Activated gamma-delta T cell treated with Interleukin-2 at 50 U/mL for 16 hours (primary cell): ENCODE measurements at places on chromosomes 2 and 18.

DNA sequence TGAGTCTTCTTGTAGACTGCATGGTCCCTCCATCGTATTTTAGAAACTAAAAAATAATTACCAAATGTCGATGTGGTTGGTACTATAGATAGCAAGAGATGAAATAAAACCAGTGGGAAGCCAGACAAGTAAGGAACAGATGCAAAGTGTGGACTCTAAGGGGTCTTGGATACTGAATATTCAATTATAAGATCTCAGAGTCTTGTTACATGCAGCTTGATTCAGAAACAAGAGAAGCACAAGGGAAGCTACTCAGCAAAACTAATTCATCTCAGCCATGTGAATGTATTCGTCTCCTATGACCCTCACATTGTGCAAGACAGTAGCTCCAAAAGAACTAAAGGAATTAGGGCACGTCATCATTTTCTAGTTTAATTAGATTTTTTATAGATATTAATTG is 80.9 kb downstream of the CDH20 start:
- DNase-seq: no peak

DNA sequence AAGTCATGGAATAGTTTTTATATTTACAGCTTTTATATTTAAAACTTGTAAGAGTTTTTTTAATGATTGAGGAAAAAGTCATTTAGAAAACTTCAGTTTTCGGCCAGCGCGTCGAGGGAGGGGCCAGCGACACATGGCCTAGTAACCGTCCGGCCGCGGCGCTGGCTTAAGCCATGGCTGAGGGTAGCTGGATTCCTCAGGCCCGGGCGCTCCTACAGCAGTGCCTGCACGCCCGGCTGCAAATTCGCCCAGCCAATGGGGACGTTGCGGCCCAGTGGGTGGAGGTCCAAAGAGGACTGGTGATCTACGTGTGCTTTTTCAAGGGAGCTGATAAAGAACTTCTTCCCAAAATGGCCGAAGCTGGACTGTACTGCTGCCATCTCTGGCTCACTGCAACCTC is 4.9 kb upstream of the KLHL41 start:
- DNase-seq: no peak

GRCh38 chr2:36567711-36568408 is 30.1 kb downstream of the FEZ2 start:
- DNase-seq: no peak

DNA sequence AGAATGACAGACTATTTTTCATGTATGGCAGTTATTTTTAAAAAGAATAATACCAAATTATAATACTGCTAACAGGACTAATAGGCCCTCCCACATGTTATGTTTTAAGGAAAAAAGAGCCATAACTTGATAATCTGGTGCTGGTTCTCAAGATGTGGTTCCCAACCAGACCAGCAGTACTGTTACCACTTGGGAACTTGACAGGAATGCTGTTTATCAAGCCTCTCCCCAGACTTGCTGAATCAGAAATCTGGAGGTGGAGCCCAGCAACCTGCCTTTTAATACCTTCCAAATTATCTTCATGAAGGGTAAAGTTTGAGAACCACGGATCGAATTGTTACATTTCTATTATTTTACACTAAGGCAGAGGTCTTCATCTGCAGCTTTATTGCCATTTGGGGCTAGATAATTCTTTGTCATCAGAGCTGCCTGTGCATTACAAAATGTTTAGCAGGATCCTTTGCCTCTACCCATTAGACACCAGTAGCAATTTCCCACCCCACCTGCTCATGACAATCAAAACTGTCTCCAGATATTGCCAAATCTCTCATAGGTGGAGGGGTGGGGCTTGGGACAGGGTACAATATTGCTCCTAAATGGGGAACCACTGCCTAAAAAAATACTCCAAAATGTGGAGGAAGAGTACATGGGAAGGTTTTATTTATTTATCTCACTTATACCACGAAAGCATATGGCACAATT is 629.6 kb downstream of the ARHGAP15 start:
- no peak for DNase-seq

- DNase-seq: no peak
Observed at GRCh38 chr2:23828256-23828980, 98.5 kb downstream of the ATAD2B start.

DNA sequence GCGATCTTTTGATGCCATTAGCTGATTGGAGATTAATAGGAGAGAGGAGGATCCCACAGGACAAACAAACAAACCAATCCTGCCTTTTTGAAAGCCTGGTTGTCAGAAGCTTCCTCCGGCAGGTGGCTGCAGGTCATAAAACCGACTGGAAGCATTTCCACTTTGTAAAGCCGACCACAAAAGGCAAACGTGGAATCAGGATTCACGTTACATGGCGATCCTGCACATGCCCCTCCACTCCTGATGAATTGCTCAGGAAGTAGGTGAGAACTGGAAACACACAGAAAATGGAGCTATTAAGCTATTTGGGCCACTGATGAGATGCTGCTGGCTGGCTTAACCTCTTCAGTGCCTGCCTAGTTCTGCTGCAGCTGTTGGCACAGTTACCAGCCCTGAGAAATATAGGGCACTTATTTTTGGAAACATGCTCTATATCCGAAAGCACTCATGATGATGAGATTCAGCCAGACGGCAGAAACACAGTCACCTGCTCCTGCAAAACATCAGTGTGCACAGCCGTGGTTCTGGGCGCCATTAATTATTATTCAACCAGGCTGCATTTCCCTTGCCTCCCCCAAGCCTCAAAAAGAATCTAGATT is 110.3 kb upstream of the ST6GAL2 start:
- DNase-seq: no peak

DNA sequence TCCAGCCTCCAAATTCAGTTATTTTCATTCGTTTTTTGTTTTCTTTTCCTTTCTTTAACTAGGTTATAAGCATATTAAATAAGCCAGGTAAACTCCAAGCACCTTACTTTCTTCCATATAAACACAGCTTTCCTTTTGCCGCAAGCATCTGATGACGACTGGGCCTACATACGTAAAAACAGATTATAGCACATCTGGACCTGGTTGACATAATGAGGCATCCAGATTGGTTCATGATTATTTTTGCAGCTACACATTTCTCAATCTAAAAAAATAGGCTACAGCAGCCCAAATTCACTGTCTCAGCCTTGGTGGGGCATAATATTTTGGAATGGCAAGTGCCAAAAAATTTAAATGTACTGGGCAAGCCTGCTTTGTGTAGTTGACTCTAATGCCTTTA is 7.7 kb downstream of the CYP1B1 start:
- no peak for DNase-seq

GRCh38 chr18:42936289-42936688 is 179.2 kb downstream of the RIT2 start:
- no peak for DNase-seq

GRCh38 chr18:51802569-51803428 is 537.2 kb upstream of the DCC start:
- no peak for DNase-seq

GRCh38 chr2:240292619-240293525 is 142.6 kb upstream of the GPC1 start:
- DNase-seq: no peak

DNA sequence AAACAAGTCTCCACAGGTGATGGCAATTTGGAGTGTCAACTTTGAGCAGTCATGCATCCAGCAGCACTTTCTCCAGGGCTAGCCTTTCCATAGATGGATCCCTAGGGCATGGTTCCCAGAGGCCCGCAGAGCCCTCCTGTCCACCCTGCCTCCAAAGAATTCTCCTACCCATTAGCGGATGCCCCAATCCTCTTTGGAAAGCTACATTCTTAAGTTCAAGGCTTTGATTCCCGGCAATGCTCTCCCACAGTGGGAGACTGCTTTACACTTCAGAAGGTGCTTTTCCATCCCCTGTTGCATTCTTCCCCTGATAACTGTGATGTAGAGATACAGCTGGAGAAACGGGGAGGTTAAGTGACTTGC is 61.3 kb downstream of the ACAA2 start:
- no peak for DNase-seq

DNA sequence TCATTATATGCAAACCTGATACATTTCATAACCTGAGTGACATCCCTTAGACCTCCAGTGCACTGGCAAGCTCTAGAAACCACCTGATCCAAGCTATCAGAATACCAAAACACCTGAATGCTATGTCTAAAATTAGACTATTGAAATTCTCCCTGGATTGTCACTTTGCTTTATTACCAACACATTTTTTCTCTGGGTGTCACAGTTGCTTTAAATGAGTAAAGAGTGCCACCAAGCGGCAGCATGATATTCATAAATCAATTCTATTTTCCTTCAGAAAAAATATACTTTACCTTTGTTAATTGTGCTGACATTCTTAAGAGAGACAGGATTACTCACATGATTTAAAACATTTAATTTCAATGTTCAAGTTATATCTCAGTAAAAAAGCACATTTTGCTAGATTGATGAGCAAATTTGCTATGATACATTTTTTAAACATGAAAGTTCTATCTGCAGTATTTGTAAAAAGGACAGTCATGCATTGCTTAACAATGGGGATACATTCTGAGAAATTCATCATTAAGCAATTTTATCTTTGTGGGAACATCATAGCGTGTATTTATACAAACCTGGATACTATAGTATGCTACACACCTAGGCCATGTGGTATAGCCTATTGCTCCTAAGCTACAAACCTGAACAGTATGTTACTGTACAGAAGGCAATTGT is 338.4 kb upstream of the SLC39A10 start:
- DNase-seq: peak; percentile 24

DNA sequence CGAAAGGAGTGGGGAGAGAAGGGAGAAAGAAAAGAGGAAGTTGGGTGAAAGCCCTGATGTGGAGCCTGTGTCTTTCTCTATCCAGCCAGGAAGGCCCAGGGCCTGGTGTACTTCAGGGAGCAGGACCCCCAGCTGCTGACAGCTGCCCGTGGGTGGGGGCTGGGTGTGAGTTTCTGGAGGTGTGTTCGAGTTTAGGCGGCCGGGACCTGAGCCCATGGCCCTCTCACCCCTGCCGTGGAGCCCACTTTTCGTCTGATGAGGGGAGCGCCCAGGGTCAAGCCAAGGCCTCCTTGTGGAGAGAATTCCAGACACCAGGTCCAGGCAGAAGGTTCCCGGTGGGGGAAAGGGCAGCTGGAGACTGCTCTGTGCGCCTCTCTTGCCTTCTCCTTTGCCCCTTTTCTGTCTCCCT is 2.2 kb downstream of the SIX3 start:
- DNase-seq: no peak

GRCh38 chr2:14676371-14676770 is 43.9 kb downstream of the LRATD1 start:
- no peak for DNase-seq

DNA sequence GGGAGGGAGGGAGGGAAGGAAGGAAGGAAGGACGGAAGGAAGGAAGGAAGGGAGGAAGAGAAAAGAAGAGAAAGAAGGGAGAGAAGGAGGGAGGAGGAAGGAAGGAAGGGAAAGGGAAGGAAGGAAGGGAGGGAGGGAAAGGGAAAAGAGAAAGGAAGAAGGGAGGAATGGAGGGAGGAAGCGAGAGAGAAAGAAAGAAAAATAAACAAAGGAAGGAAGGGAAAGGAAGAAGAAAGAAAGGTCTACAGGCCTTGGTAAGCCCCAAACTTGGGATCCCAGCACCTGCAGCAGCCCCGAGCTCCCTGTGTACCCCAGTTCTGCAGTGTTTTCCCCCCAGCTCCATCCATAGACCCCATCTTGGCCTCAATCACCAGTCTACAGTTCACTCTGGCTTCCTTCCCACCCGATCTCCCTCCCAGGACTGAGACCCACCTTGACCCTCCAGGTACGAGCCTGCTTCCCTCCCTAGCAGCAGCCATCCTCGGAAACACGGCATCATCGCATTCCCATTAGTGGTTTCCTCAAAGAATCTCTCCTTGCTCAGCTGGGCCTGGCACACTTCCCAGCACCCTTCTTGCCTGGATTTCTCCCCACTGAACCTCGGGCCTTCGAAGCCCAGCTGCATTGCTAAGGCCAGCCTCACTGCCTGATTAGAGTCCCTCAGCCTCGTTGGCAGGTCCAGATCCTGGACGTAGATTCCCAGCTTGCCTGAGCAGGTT is 46.1 kb upstream of the SH3BP4 start:
- no peak for DNase-seq

DNA sequence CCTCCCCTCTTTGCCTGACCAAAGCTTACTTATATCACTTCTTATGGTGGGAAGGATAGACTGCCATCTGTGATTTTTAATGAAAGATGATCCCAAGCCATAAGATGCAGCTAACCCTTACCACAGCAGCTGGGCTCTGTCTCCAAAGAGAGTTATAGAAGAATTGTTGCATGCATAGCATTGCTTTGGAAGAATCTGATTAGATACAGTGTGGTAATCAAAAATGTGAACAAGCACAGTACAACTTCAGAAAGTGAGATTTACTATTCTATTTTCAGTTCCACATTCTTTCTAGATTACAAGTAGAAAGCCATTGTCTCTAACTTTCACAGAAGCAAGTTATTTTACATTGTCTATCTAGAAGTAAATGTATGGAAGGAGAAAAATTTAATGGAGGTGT is 129.0 kb upstream of the ACVR2A start:
- no peak for DNase-seq

DNA sequence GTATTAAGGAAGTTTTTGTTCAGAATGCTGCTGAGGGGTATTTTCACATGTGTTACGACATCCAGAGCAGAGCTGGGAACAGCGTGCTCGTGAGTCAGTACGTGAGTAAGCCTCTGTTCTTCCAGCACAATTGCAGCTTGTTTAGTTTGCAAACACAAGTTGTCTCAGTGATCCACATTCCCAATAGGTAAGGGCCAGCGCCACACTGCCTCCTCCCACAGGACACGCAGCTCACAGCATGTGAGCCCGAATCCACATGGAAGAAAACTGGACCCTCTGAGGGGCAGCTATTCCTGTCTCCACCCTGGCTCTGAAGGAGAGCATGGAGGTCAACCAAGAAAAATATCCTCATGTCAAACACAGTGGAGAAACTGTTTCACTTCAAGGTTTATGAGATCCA is 173.9 kb upstream of the PID1 start:
- DNase-seq: no peak

- no peak for DNase-seq
Observed at GRCh38 chr18:63112706-63113105, 206.9 kb downstream of the BCL2 start.

DNA sequence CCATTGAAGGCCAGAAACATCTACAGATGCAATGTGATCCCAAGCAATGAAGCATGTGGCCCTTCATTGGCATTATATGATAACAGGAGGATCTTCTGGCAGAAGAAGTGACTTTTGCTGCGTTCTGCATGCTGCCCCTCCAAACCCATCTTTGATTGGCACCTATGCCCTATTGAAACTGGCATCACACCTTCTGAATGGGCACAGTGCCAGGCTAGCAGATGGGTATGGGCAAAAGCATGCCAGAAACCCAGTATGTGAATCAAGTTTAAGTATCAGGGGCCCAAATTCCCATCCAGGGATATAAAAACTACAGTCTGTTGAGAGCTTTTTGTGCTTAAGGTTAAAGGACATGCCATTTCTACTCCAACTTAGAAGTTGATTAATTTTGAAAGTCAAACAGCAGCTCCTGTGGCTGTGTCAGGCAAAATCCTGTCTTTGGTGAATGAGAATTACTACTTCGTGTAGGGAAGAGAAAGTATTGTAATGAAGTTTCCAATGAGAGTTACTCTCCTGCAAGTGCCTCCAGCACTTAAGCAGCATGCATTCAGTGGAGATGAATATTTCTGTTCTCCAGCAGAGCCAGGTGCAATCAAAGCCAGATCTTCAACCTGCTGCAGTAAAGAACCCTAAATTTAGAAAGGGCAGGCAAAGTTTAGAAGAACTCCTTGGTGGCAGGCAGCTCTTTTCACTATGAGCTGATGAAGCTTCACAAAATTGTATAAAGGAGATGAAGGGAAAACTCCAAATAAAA is 8.6 kb downstream of the VRK2 start:
- no peak for DNase-seq
